HTR-8/SVneo (cell line): ENCODE measurements at places on chromosomes 12 and 14.

GRCh38 chr14:73785834-73786635 is 65.6 kb upstream of the PTGR2 start:
- DNase-seq: peak; percentile 88

- peak; percentile 94 for DNase-seq
Measured at GRCh38 chr14:69997849-69998248, 118.6 kb downstream of the SMOC1 start.

GRCh38 chr14:80434574-80435321 is 223.4 kb upstream of the DIO2 start:
- DNase-seq: no peak

DNA sequence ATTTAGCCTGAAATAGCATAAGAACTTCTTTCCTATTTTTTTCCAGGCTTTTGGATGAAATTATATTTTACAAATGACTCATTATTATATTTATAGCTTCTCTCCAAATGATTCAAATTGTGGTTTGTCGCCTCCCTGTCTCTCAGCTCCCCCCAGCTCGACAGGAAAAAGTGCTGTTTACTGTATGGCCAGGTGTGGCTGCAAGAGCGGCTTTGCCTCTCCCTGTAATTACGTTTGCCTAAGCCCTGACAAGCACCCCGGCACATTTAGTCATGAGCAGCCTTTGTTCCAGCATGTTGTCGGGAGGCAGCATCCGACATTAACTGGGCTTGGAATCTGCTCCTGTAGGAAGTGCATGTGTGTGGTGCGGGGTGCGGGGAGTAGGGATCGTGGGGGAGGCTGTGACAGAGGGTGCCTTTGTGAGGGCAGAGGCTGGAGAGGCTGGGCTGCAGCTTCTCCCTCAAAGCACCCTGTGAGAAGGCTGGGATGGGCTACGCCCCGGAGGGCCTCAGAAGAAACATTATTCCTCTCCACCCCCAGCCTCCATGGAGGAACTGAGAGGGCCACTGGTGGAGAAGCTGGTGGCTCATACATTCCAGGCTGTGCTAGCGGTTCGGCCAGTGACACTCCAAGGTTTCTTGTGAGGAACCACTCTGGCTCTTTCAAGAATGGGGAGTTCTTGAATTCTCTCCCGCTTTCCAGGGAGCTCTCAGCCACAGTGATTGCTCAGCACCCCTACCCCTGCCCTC is 42.1 kb upstream of the CTDSP2 start:
- no peak for DNase-seq

GRCh38 chr12:630656-631632 is 32.3 kb downstream of the NINJ2 start:
- no peak for DNase-seq

DNA sequence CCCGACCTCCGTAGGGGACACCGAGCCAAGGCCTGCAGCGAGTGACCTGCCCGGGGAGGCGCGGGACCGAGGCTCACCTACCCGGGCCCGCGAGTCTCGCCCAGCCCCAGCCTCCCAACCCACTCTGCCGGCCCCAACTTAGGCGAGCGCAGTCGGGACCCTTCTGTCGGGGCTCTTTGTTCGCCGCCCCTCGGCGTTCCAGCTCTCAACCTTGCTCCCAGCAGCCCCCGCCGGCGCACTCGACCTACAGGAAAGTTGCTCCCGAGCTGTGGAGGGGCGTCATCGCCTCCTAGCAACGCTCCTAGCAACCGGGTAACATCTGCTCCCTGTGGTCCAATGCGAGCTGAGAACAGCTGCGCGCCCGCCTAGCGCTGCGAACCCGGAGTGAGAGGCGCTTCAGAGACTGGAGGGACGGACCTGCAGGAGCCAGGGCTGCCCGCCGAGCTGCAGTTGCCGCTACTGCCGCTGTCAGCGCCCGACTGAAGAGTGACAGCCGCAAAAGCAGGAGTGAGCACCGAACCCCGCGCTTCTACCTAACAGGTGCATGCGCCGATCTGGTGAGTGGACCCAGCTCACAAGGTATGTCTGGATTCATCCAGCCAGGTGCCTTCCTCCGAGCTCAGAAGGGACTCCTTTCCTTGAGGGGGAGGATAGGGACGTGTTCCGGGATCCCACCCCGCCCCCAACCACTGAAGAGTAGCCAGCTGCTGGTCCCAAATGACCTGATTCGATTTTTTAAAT is 355.0 kb downstream of the SNAPC1 start:
- DNase-seq: peak; percentile 96

DNA sequence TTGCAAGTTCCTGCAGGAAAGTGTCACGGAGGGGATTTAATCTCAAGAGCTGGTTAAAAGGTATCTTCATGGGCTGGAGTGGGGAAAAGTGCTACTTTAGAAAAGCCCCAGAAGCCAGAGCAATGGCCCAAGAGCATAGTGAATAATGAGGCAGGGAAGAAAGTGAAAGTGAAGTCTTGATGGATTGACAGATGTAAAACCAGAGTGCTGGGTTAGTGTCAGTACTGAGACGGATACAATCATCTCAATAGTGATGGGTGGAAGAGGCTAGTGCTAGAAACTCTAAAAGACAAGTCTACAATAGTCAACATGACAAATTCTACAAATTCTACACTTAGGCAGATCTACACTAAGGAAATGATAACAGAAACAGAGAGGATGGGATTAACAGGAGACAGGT is 68.1 kb downstream of the CIT start:
- DNase-seq: no peak

DNA sequence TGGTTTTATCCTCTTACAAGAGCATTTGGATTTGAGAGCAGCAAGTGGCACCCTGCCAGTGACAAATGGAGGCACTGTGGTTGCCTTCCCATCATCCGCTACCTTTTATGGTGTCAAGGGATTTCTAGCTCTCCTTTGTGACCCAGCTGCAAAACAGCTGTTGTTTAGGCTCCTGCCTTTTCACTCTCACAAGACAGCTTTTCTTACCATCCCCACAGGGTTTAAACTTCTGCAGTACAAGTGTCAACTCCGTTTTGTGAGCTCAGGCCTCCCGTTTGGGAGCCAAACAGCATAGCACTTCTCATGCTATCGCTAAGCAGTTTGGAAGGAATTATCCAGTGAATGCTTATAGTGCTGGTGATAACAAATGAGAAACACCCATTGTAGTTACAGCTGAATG is 331.4 kb downstream of the TMTC2 start:
- DNase-seq: no peak

DNA sequence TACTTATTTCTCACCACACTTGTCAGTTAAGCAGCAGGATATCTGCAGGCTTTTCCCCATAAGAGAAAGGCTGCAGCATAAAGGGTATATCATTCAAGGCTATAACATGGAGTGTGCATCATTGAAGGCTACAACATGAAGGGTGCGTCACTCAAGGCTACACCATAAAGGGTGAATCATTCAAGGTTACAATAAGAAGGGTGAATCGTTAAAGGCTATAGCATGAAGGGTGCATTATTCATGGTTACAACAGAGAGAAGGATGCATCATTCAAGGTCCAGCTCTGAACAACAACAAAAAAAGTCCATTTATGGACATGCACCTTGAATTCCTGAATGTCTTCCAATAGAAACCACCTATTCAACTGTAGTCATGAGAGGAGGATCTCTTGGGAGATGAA is 32.8 kb upstream of the LUM start:
- no peak for DNase-seq

DNA sequence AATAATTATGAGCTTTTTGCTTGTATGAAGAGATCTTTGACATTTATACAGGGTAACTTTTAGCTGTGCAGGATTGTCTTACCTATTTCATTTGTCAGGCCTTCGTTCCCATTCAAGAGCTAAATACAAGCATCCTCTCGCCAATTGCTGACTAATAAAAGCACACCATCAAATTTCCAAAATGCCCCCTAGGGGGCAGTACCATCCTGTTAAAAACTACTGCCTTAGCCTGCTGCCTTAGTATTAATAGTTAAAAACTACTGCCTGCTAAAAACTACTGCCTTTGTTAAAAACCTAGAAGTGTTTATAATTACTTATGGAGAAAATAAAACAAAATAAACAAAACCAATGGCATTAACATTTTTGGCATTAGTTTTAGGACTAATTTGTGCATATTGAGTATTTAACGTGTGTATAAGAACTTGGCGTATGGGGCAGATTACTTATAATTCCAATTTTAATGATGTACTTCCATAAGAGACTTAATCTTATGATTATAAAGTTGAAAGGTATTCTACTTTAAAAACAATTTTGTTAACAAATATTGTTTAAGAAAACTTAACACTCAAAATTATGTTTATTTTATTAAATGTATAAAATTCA is 3.0 kb upstream of the IFI27L2 start:
- DNase-seq: peak; percentile 56

DNA sequence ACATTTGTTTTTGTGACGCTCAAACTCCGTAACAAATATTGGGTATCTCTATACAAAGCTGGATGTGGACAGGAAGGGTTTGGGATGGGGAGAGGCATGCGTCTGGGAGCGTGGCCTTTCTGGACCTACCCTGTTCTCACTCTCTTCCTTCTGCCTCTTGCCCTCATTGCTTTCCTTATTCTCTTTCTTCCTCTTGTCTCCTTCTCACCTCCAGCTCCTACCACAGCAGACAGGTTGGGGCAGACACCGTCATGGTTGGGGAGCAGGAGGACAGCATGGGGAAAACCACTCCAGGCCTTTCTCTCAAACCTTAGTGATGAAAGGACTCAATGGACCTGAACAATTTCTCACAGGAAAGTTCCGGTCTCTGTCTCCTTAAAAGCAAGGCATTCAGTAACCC is 465.3 kb downstream of the RAD51B start:
- DNase-seq: no peak

DNA sequence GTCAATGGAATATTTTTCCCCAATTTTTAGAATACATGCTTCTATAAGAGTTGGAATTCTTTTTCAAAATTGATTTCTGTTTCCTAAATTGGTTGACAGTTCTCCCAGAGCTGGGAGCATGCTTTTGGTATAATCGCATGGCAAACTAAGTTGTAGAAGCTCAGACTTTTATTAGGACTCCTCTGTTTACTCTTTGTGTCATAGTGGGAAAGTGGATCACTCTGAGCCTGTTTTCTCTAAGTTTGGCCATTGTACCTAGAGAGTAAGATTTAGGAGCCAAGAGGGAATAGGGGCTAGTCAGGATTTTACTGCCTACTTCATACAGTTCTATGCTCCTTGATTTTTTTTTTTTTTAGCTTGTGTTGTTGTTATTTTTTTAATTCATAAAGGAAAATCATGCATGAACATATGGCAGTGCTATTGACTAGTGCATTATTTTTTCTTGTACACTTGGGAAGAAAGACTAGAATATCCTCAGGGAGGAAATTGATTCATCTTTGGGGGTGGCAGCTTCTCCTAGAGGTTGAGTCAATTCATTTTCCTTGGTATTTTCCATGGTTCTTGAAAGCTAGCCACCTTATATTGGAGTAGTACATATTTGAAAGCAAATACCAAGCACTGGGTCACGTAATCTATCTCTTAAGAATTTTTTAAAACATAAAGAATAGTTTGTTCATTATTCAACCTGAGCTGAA is 77.7 kb upstream of the TRAF3 start:
- DNase-seq: no peak

DNA sequence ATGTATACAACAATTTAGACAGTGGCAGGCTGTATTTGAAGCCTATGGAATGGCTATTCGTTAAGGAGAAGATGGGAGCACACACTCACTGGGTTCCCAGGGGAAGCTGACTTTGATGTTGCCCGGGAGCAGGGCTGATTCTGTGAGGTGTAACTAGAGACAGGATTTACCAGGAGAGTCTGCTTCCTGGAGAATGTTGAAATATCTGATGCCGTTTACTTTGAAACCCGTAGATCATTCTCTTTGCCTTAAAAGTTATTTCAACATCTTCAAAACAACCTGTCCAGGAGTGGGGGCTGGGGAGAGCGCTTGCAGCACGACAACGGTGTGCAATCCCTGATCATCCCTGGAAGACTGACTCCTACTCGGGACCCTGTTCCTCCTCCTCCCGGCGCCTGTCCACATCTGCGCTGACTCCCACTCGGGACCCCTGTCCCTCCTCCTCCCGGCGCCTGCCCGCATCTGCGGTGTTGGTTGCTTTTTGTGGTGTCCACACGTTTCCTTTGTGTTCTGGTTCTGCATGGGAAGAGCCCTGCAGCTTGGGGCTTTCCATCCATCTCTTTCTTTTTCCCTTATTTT is 72.6 kb downstream of the AACS start:
- DNase-seq: no peak

DNA sequence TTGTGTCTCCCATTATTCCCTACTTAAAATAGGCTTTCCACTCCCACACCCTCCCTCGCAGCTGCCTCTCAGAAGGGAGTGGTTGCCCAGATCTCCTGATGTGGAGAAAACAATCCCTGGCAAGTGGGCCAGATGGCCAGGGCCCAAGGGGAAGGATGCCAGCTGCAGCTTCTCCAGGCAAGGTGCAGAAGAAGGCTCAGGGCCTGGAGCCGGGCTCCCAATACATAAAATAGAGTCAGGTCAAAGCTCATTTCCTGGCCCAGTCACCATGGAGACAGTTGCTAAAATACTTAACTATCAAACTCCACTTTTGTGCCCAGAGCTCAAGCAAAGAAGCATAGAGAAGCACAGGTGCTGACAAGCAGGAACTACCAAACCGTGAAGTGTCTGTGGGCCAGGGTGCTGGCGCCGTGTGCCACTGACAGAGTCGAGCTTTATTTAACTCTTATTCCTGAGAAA is 45.7 kb upstream of the ITPR2 start:
- DNase-seq: no peak

- DNase-seq: no peak
Measured at GRCh38 chr12:59735231-59735630, 139.4 kb downstream of the SLC16A7 start.

DNA sequence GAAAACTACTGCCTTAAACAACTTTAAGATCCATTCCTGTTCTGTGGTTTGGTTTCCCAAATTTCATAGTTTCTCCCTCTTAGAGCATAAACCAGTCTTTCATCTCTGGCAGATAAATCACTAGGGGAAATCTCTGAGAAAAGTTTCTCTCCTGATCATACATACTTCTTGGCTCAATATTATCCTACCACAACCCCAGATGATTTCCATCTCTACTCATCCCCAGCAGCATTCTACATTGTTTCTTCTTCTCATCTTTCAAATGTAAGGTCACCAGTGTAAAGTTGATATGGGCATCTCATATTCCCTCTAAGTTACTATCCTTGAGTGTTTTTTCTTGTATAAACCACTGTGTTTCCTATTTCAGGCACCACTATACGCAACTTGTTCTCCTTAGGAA is 45.9 kb upstream of the PLEKHG7 start:
- no peak for DNase-seq

GRCh38 chr12:4135919-4136605 is 137.5 kb upstream of the CCND2 start:
- DNase-seq: no peak

- DNase-seq: no peak
Measured at GRCh38 chr12:111807232-111807631, 34.8 kb upstream of the MAPKAPK5 start.

DNA sequence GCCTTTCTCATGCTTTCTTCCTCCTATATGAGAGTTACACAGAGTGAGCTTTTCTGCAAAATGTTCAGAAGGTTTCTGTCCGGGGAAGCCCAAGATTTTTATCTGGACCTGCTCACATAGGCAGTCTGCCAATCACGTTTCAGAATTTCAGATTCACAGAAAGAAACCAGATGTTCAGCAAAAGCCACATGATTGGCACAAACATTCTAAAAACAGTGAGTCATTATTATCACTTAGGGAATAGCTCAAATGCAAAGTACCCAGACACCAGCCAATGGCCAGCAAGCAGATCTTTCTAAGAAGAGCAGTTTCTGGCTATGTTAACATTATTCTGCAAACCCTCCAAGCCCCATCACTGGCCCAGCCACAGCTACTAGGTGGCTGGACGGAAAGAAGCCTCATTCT is 1558.5 kb upstream of the TMEM132C start:
- no peak for DNase-seq
